ENCODE measurements at places on chromosomes 7 and 10.

GRCh38 chr10:35442592-35442991 lies 106.3 kb downstream of the CCNY start:
- no peak for DNase-seq

- no peak for DNase-seq
Observed at GRCh38 chr10:84548869-84549268, 220.5 kb downstream of the CCSER2 start.

DNA sequence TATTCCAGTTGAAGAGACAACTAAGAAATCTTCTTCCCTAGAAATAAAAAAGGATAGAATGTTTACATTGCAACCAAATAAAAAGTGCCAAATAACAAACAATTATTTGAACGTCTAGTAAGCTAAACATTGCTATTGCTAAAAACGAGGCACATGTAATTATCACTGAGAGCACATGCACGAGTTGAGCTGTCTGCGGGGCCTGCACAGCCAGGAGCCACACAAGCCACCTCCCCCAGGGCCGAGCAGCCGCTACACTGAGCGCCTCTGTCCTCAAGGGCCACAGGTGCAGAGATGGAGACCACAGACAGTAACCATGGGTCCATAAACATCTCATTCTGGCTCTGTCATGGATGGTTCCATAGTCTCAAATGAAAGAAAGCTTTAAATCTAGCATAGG lies 17.2 kb downstream of the NCAPG2 start:
- no peak for DNase-seq

DNA sequence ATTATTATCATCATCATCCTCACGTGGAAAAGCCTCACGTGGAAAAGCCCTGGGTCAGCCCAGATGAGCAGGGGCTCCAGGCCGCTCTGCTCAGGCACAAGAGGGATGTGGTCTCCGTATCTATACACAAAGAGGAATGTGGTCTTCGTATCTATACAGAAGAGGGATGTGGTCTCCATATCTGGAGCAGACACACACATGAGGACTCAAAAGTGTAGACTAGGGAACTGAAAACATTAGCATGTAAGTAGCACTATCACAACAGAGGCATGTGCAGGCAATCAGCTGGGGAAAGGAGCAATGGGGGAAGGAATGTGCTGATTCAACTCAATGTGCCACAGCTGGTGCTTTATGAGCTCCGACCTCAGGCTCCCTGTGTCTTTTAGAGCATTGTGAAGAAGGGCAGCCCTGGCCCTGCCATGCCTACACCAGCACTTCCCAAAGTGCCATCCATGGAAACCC lies 86.5 kb downstream of the PLXNA4 start:
- no peak for DNase-seq

- DNase-seq: peak; percentile 48
Observed at GRCh38 chr7:151144387-151144786, 23.1 kb downstream of the GBX1 start.

- DNase-seq: no peak
Observed at GRCh38 chr7:37035631-37036030, 311.3 kb upstream of the AOAH start.

DNA sequence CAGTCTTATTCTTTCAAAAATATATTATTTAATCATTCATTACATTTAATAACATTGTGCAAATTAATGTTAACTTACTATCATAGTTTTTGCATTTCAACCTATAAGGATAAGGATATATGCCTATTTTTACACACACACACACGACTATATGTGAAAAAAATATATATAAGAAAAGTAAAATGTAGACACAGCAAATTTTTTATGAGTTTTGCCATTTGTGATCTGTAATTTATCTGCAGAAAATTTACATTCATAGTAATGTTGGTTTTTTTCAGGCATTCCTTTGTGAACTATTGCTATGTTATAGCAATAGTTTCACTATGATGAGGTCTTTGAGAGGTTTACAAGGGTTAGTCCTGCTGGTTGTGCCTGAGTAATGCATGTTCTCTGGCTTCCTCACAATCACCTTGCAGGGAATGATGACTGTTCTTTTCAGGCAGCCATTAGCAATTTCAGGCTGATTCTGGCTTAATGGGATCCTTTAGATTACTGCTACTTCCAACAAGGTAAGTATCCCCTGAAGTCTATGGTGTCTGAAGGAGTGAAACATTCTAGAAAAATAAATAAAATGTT lies 183.7 kb upstream of the CDK1 start:
- no peak for DNase-seq

- DNase-seq: no peak
Observed at GRCh38 chr7:19754521-19755116, 18.8 kb downstream of the TMEM196 start.

DNA sequence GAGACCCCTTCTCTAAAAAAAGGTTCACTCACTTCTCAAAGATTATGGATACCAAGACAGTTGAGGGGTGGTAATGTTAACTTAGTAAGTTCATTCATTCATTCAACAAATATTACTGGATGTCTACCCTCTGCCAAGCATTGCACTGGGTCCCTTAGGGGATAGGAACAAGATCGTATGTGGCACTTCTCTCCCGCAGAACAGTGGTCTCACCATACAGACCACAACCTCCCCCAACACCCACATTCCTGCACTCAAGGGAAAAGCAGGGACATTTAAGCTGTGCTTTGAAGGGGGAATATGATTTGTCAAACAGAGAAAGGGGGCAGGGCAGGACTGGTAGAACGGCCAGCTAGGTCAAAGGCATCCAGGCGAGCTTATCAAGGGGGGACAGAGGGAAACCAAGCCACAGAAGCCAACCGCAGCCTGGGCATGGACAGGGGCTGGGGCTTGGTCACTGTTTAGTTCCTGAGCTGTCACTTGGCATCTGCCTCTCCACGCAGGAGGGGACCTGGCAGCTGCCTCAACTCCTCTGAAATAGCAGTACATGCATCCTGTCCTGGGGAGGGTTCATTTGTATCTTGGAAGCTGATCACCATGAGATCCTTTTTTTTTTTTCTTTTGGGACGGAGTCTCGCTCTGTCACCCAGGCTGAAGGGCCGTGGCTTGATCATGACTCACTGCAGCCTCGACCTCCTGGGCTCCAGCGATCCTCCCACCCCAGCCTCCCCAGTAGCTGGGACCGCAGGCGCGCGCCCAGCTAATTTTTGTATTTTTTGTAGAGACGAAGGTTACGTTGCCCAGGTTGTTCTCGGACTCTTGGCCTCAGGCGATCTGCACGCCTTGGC lies 949 bp upstream of the CLIP2 start:
- DNase-seq: no peak

DNA sequence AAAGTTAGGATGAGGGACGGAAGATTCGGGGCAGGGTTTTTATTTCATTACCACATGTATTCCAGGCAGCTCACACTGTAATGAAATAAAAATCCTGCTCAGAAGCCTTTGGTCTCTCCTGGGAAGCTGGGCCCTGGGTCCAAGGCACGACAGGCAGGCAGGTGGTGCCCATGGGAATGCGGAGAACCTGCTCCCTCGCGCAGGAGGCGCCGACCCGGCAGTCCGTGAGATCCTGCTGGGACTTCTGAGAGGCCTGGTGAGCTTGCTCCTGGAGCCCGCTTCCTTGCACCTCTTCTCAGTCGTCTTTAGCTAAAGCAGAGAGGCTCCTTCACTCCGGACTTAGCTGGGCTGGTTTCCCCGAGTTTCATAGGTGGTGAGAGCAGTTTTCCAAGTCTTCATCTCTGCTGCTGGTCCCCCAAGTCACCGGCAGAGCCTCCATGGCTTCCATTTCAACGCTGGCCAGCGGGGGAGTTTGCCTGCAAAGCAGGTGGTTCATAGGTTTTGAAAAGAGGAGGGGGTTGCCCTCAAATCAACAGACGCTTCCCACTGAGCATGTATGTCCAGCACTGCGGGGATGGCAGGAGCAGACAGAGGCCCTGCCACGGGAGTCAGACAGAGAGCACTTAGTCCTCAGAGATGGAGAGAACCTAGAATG lies 24.5 kb downstream of the IL15RA start:
- no peak for DNase-seq

- no peak for DNase-seq
Observed at GRCh38 chr7:70728872-70729552, 402.9 kb upstream of the GALNT17 start.

GRCh38 chr7:71613313-71613712 lies 481.4 kb downstream of the GALNT17 start:
- DNase-seq: no peak

DNA sequence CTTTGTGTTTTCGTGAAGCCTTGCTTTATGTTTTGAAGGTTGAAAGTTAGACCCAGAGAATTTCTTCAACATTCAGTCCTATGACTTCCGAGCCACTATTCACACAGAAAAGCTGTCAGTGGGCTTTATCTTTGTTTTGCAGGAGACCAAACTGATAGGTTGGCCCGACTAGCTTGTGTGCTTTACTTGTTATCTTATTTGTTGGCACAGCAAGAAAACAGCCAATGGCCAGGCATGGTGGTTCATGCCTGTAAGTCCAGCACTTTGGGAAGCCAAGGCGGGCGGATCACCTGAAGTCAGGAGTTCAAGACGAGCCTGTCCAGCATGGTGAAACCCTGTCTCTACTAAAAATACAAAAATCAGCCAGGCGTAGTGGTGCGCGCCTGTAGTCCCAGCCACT lies 16.0 kb upstream of the GDI2 start:
- DNase-seq: no peak

GRCh38 chr7:12327922-12328321 lies 75.7 kb downstream of the VWDE start:
- no peak for DNase-seq

DNA sequence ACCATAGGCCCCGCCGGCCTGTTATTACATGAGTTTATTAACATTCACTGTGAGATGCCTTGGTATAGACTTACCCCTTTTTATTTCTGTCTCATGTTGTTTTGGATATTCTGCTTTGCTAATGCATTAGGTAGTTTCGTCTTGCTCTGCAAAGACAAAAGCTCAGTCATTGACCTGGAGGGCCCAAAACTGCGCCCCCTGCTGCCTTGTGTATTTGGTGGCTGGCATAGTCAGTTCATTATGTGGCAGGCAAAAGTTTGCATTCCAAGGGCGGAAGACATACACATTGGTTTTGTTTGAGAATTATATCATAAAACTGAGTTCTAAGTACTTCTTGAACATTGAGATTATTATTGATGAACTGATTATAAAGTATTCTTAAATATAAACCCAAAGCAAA lies 372.5 kb downstream of the SDK1 start:
- no peak for DNase-seq

DNA sequence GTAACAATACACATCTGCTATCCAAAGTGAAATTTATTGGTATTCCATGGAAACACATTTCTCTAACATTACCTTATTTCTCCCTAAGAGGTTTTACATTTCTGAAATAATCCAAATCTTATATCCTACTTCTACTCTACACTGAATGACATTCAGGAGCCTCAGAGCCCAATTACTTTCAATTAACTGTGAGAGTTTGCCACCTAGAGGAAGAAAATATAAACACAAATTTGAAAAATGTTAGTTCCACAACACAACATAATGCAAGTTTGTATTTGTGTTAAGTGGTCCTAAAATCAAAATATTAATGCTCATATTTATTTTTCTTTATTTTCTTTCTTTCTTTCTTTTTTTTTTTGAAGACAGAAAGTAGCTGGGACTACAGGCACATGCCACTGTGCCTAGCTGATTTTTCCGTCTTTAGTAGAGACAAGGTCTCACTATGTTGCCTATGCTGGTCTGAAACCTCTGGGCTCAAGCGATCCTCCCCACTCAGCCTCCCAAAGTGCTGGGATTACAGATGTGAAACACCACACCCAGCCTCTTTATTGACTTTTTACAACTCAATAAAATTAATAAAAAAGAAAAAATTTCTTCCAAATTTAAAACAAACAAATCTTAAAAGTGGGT lies 46.0 kb downstream of the ATAD1 start:
- DNase-seq: no peak

GRCh38 chr10:79237454-79238157 lies 109.7 kb upstream of the PPIF start:
- no peak for DNase-seq

GRCh38 chr7:151806204-151806603 lies 70.7 kb downstream of the PRKAG2 start:
- no peak for DNase-seq

DNA sequence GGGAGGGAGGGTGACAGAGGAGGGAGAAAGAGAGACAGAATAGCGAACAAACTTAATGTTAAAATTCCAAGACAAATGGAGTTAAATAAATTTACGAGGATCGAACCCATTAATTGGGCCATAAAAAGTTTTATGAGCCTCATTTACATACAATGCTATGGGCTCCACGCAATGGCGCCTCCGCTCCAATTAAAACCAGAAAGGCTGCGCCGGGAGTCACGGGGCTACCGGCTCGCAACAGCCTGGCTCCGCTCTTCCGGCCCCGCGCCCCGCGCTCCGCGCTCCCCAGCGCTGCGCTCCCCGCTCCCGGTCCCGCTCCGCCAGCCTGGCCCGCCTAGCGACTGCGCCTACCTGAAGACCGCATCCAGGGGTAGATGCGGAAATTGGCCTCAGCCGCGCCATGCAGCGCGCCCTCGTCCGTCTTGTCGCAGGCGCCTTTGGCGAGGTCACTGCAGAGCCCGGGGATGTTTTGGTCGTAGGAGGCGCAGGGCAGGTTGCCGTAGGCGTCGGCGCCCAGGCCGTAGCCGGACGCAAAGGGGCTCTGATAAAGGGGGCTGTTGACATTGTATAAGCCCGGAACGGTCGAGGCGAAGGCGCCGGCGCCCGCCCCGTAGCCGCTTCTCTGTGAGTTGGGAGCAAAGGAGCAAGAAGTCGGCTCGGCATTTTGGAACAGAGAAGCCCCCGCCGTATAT lies 513 bp downstream of the HOXA7 start:
- no peak for DNase-seq

DNA sequence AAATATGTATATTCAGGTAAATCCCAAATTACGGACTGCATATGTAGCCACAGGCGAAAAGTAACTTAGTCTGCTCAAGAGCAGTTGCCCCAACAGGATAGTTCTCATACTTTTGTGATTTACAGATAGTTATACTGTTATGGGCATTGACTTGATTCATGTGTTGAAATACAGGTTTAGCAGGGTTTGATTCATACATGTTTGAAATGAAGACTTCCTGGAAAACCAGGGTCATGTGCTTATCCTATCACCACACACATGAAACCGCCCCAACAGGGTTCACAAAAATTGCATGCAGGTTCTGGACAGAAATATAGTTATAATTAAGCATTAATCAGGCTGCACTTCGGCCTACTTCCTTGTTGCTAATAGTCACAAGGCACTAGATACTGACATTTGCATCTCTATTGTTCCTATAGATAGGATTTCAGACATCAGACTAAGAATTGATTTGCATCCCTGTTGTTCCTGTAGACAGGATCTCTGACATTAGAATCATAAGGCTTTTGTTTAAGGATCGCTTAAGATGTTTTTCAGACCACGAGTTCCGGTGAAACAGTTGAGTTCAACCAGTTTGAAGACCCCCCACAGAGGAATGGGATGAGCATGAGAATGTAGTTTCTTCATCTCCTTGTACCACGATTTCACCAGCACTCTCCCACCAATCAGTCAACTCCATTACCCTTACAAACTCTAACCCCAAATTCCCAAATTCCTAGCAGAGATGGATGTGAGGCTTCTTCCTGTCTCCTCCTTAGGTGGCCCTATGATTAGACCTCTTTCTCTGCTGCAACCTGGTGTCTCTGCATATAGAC lies 2.0 kb upstream of the ZNF398 start:
- DNase-seq: no peak

DNA sequence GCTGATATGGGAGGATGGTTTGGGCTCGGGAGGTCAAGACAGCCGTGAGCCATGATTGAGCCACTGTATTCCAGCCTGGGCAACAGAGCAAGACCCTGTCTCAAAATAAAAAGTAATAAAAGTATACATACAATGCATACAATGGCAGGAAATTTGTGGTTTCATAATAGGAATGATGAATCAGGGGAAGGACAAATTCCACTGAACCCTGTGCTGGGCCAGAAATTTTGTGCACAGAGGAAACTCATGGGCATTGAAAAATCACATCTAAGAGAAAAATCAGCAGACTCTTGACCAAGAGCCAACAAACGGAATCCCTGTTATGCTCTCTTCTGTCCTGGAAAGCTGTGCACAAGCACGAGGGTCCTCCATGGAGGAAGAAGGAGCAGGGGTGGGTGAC lies 35.1 kb downstream of the SEM1 start:
- DNase-seq: no peak
